Urinary bladder (tissue), 4 donors: ENCODE measurements at places on chromosomes 5 and 9. TPM values are rescaled to one million over a fixed set of nuclear protein-coding genes. Genes with fewer than 3 reads are reported as not detected.

The BHMT2 gene
- total RNA-seq: 4.1 TPM

DNA sequence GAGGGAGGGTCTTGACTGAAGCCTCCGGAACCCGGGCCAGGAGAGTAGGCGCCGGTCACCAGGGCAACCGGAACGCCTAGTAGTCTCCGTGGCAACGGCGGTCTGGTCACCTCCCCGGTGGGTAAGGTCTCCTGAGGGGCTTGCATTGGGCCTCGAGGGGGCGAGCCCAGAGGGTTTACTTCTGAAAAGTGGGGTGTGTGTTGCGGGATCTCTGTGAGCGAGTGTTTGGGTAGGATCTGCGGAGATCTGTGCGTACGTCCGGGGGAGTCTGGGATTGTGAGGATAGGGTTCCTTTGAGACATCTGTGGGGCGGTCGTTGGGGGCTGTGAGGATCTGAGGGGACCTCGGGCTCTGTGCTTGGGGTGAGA is at the start of gene FAM221B:
FAM221B (minus strand) TSS at position 17 of the 368 bp plus-strand sequence. CDS start 2,571 bp downstream, outside the sequence.
- no peak for DNase-seq

DNA sequence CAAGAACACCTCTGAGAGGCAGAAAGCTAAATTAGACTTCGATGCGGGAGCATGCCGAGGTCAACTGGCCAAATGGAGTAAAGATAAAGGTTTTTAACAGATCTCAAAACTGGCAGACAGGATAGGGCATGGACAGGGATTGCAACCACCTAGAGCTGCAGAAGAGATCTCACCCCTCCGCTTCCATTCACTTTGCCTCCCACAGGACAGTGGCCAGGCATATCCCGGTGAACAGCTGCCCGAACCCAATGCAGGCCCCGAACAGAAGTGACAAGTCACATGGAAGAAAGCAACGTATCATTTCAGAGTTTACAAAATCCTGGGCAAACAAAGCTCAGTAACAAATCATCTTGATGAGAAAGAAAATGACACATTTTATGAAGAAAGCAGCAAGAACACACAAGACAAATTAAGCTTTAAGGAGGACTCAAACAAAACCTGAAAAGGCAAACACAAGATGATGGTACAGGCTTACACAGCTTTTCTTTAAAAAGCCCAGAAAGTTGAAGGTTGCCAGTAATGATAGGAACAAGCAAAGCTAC is 18.4 kb downstream of the RNF130 start:
- no peak for DNase-seq

DNA sequence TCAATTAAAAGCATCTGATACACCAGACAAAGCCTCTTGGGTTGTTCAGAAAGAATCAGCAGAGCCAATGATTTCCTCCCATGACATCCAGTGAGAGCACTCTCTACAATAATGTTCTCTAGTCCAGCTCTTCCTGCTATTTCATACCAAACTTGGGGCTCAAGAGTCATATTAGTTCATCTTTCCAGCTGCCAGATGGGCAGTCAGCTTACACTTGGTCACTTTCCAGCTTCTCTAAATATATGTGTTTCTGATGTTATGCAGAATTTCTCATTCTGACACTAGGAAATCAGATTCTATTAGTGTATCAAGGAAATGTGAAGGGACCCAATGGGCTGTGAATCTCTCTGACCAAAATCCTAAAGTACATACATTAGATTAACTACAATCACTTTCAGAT is 148.9 kb downstream of the ENC1 start:
- no peak for DNase-seq

The PAXX gene
- total RNA-seq: 9.3 TPM
